ENCODE measurements at places on chromosomes 3 and 15.

DNA sequence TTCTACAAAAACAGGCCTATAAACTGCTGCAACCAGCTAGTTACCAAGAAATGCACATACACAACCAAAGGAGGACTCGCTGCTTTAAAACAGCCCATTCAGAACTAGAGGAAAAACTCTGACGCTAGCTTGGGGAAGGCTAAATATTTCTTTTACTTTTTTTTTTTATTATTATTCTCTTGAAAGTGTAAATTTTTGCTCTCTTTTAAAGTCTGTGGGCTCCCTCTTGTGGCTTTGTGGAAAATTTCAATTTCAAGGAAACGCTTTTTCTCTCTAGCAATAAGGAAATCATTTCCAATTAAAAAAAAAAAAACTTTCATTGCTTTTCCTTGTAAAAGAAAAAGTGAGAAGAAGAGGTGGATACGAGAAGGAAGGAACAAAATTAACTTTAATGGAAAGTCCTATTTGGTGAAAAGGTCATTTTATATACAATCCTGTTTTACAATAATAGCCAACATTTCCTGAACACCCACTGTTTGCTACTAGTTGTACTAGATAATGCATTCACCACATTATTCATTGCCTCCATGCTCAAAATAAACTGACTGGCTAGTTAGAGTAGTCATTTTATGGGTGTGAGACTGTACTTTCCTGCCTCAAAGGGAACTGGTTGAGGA lies 51.2 kb upstream of the SAMMSON start:
- peak; percentile 23 for DNase-seq

- no peak for DNase-seq
Measured at GRCh38 chr3:108053483-108053882, 37.3 kb downstream of the CD47 start.

GRCh38 chr3:144265542-144266100 lies 294.0 kb downstream of the DIPK2A start:
- no peak for DNase-seq

GRCh38 chr15:57253082-57253481 lies 123.2 kb upstream of the CGNL1 start:
- DNase-seq: no peak

GRCh38 chr15:73367624-73368300 lies 996 bp downstream of the HCN4 start:
- no peak for DNase-seq

- DNase-seq: no peak
Measured at GRCh38 chr3:102189956-102190723, 244.7 kb upstream of the ZPLD1 start.

DNA sequence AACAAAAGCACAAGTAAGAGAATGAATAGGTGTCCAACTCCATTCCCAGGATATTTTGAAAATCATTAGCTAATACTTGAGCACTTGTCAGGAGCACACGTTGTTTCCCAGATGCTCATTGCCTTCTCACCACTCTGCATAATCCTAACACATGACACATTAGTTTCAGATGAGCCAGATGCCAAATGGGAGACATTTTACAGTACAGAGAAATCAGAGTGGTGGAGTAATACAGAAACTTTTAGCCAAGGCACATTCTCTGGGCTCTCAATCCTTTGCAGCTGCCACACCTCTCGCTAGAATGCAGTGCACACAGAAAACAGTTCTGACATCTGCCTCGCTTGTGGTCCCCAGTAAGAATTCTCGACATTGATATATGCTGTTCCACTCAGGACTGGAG lies 76.6 kb downstream of the P3H2 start:
- DNase-seq: peak; percentile 70

DNA sequence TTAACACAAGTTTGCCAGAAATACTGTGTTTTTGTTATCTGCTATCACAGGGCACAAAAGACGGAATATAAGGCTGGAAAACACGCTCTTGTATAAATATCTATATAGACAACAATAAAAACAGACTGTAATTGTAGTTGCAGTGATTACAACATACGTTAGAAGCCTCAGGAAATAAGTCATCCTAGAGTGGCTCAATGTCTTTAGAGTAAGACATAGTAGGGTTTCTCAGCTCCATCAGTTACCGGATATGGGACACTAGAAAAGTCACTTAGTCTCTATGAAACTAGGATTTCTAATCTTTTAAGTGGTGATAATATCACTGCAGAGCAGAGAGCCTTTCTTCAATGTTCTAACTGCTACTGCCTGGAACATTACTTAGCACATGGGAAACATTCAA lies 208.8 kb downstream of the STAG1 start:
- DNase-seq: no peak

DNA sequence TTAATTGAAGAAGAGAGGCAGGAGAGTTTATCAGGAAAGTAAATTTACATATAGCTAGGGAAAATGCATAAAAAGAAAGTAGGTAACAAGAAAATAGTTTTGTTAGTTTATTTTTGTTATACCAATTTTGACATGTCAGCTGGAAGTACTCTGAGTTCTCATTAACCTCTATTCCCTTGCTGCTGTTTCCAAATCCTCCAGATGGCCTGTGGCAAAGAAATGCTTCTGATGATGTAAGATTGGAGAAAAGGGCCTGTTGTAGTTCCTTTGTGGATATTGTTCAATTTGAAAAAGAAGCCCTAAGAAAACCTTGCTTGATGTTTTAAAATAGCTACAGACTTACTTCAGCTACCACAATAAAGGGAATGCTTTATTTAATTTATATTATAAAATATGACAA lies 192.9 kb upstream of the SLITRK3 start:
- no peak for DNase-seq

GRCh38 chr15:74336061-74337005 lies 31.1 kb downstream of the CYP11A1 start:
- DNase-seq: no peak

- DNase-seq: no peak
Measured at GRCh38 chr3:114290911-114291901, 2.6 kb upstream of the TIGIT start.

All from GM04504 (cell line).